NCI-H446 treated with DMSO at 0.1 percent for 48 hours (cell line): ENCODE measurements at places on chromosomes 16 and 17.

- no peak for DNase-seq
Measured at GRCh38 chr16:4733747-4734062, 366 bp downstream of the ANKS3 start.

- DNase-seq, result no peak
Measured at GRCh38 chr17:1073241-1073962, 76.5 kb downstream of the TIMM22 start.

DNA sequence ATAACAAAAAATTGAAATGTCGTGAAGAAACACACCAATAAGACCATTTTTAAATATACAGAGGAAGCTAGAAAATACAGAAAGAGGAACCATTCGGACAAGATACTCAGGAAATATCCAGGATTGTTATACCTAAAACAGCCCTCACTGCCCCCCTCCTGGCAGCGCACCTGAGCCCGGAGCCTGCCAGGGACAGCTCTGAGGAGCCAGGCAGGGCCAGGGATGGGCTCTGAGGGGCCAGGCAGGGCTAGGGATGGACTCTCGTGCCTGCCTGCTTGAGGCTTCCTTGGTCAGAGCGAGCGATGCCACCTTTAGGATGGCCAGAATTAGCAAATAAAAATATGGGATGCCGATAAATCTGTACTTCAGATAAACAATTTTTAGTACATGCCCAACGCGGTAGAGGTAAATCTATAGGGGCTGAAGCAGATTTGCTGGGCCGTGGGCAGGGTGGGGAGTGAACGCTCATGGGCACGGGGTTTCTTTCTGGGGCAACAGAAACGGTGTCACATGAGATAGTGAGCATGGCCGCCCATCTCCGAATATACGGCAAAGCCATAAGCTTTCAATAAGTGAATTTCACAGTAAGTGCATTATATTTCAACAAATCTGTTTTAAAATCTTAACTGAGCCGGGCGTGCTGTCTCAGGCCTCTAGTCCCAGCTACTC, 18.2 kb upstream of the CSNK1D start:
- DNase-seq, result no peak

- DNase-seq, result no peak
Measured at GRCh38 chr17:32944248-32945020, 16.5 kb downstream of the TMEM98 start.

- DNase-seq, result no peak
Measured at GRCh38 chr16:49469311-49469670, 95.7 kb downstream of the C16orf78 start.

GRCh38 chr16:55899857-55900256, 24.7 kb upstream of the CES5A start:
- DNase-seq, result no peak

GRCh38 chr16:84678541-84678940, 21.3 kb upstream of the USP10 start:
- no peak for DNase-seq

DNA sequence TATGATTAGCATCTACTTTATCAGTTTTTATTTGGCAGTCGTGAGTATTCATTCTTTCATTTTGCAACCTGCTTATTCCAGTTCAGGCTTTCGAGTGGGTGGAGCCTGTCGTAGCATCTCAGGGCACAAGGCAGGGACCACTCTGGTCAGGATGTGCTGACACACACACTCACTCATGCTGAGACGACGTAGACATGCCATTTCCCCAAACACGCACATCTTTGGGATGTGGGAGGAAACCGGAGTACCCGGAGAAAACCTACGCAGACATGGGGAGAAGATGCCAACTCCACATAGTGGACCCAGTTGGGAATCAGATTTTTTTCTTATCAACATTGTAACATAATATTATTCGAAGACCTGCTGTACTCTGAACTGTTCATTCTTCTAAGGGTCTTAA, 756.5 kb upstream of the RBFOX1 start:
- DNase-seq, result no peak

GRCh38 chr16:11627822-11628457, 40.3 kb upstream of the SNN start:
- DNase-seq, result no peak

DNA sequence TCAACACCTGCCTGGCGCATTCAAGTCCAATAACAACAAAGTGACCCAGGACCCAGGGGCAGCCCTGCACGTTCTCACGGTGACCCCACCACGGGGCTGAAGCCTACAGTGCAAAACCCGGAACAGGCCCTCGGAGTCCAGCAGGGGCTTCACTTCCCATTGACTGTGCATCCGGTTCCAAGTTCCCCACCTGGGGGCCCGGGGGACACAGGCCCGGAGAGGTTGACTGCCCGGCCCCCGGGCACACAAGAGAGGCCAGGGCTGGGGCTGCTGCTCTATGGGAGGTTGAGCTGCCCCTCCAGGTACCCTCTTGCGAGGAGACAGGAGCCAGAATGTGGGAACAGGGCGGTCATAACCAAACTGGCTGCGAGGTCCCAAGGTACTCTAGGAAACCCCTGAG, 31.3 kb downstream of the ENGASE start:
- DNase-seq, result no peak

DNA sequence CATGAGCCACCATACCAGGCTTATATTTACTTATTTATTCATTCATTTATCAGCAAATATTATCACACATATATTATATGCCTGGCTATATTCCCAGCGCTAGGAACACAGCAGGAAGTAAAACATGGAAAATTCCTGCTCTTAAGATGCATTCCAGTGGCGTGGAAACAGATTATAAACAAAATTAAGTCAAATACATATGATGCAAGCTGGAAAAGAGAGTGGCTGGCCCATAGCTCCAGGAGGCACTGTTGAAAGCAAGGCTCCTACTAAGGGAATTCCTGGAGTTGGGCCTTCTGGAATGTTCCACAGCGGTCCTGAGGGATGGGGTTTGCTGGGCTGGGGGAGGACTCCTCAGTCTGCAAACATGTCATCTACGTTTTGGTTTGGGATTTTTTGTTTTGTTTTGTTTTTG, 18.4 kb downstream of the ADCY9 start:
- DNase-seq, result no peak

- no peak for DNase-seq
Measured at GRCh38 chr17:2239882-2240430, 63.6 kb downstream of the SMG6 start.

- no peak for DNase-seq
Measured at GRCh38 chr17:61517843-61518606, 65.8 kb downstream of the TBX4 start.

DNA sequence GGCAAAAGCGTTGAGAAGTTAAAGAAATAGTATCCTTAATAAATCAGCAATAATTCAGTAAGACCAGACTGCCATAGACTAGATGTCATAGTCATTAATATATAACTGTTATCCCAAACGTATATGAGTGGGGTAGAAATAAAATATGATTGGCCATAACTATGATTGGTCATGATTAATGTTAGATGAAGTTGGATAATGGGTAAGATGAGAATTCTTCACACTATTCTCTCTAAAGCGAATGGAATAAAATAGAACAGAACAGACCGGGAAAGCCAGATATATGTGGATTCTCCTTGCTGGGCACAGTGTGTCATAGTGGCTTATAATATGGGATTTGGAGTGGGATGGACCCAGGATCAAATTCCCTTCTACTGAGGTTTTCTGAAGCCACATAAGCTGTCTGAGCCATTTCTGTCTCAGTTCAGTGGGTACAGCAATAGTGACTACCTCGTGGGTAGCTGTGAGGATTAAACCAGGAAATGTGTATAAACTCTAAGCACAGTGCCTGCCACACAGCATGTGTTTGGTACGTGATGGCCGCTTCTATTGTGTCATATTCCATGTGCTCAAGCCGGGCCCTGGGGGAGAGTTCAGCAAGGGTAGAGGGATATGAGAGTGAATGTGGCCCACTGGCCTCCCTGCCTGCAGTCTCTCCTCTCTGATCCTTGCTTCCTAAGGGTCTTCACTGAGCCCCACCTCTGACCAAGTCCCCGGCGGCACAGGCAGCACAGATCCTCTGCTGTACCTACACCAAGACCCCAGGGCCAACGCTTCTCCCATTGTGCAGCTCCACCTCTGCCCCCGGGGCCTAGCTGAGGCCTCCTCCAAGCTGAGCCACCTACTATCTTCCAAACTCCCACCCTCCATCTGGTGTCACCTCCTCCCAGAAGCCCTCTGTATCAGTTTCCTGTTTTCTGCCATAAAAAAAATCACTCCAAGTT, 3.7 kb downstream of the CETP start:
- DNase-seq, result no peak

GRCh38 chr16:25509456-25509855, 182.3 kb upstream of the HS3ST4 start:
- no peak for DNase-seq

GRCh38 chr16:1929105-1929504, 10.9 kb upstream of the HS3ST6 start:
- no peak for DNase-seq

DNA sequence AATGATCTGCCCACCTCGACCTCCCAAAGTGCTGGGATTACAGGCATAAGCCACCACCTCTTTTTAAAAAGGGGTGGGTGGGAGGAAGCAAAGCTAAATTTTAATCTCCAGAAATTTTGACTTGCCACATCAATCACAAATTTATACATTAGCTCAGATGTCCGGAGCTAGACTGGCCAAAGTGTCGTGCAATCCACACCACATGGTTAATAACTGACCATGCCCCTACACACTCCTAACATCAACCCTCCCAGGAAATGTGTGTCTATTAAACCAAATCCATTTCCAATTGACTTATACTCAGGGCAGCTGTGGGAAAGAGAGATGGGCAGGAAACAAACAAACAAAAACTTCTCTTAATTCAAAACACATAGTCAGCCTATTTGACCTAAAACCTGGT, 29.9 kb downstream of the SMURF2 start:
- no peak for DNase-seq

DNA sequence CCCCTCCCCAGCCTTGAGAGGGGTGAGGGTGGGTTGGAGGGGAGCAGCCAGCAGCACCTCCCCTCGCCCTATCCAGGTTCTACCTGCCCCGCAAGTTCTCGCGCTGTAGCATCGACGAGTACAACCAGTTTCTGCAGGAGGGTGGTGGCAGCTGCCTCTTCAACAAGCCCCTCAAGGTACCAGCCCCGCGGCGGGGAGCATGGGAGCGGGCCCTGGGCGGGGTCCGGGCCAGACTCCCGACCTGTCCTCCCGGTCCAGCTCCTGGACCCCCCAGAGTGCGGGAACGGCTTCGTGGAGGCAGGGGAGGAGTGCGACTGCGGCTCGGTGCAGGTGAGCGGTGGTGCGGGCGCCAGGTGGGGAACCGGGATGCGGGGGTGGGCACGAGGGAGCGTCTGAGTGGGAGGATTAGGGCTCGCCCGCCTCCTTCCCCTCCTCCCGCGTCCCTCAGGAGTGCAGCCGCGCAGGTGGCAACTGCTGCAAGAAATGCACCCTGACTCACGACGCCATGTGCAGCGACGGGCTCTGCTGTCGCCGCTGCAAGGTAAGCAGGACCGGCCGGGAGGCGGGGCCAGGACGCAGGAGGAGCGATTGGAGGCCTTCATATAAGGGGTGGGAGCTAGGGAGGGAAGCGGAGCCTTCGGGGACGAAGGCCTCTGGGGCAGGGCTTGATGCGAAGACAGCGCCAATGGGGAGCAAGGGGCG, 16.5 kb downstream of the ADAM11 start:
- peak; percentile 5 for DNase-seq

DNA sequence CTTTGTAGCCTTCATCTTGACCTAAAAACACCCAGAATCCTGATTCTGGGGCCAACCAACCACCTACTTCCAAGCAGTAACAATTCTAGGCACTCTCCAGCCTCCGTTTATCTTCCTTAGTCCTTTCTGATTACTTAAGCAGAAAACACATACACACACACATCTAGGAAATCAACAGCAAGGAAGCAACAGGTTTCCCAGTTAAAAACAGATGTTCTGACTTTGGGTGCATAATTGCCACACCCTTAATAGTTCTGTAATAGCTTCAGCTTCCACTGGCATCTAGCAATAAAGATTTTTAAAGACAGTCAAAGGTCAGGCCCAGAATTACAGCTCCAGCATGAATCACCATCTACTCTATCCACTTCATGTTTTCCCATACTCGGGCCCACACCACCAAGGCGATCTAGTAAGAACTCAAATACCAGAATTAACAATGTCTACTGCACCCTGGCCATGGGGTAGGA, 2.6 kb downstream of the ARHGAP17 start:
- DNase-seq, result no peak

- DNase-seq, result no peak
Measured at GRCh38 chr17:75892556-75893224, 4.1 kb downstream of the TRIM65 start.

DNA sequence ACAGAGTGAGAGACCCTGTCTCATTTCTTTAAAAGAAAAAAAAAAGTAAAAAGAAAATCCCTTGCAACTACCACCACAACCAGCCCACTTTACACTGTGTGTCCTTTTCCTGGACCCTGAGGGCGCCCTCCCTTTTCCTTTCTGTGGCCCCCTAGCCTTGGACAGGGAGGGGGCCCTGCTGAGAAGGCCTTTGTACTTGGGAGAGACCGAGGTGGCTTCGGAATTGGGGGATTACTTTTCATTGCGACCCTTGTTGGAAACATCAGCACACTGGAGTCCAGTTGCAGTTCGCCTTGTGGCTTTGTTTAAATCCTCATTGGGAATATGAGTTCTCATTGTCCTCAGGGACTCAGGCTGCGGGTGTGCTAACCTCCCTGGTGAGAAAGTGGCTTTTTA, 9.4 kb upstream of the DNASE1 start:
- DNase-seq, result no peak

- DNase-seq, result no peak
Measured at GRCh38 chr17:37392024-37392590, 14.5 kb downstream of the ACACA start.

- no peak for DNase-seq
Measured at GRCh38 chr17:57379895-57380434, 123.6 kb downstream of the MSI2 start.

- no peak for DNase-seq
Measured at GRCh38 chr17:53039981-53040380, 782.7 kb upstream of the KIF2B start.

GRCh38 chr17:37558299-37558698, 50.9 kb downstream of the SYNRG start:
- no peak for DNase-seq

DNA sequence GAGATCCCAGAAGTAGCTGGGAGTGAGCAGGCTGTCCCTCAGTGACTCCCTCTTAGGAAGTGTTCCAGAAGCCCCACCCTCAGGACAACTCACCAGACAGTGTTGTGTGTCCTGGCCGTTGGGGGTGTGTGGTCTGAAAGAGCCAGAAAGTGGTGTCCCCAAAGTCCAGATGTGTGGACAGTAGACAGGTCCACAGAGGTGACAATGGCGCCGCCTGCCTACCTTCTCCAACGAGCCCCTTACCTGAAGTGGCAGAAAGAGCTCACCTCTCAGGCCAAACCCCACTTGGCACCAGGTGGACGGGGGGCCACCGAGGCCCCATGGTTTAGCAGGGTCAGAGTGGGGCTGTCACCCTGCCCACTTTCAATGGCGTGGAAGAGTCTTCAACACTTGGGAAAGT, 19.9 kb downstream of the C17orf100 start:
- no peak for DNase-seq
